ENCODE measurements at places on chromosomes 6 and 20.

- DNase-seq = no peak
These were observed 66.4 kb downstream of the CTCFL start for GRCh38 chr20:57458400-57459160.

DNA sequence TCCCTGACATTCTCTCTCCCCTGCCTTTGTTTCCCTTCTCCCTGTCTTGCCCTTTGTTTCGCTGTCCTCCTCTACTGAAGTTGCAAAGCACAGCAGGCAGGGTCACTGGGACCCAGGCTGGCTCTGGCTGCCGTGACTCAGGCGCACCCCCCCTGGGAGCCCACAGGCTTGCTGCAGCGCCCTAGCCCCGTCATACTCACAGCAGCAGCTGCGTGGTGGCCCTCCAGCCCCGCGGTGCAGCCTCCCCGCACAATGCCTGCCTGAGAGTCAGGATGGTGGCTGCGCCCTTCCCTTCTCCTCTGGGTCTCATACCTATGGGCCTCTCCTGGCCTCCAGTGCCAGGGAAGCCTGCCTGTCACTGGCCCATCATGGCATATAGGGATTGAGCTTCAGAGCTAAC is 41.7 kb downstream of the TXNDC5 start:
- no peak for DNase-seq

DNA sequence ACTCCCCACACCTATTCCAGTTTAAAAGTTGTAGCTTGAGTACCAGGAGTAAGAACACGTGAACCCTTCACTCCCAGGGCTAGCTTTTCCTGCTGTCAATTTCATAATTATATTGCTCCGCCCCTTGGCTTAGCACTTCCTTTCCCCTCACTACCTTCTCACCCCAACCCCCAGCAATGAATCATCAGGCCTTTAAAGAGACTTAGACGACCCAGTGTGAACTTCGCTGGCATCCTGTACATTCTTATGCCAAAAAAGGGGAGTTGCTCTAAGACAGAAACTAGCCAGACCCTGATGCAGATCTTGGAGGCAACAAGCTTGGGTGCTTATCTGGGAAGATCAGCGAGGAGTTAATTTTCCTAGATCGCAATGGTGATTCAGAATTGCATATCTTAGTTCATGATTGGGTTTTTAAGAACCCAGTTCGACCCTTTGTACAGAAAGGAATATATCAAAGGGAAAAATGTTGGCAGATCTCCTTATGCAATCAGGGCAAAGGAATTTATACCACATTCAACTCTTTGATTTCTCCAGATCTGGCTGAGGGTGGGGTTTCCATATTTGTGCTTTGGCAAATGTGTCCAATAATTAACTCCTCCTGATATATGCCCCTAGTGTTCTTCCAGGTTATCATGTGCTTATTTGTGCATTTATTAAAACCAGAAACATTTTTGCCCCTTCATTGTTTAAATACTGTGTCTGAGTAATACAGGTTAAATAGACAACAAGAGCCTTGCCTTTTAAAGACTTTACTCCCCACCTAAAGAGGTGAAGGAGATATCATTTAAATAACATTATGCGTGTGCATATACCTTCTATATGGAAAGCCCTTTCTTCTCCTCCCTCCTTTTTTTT is 8.1 kb upstream of the ATXN1 start:
- DNase-seq = no peak

DNA sequence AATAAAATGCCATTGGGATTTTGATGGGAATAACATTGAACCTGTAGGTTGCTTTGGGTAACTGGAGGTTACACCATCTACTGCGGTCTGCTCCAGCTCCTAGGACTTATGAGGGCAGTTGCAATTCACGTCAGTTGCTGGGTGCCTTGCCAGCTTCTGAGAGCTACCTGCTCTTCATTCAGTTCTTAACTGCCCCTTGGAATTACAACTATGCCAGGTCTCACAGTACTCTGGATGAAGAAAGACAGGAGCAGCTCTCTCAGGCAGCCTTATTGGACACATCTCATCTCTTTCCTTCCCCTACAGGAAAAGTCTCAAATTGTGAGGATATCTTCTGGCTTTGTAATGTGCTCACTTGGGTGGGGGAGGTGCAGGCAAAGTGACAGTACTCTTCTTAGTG is 1643.3 kb downstream of the GRIK2 start:
- no peak for DNase-seq

- no peak for DNase-seq
These were observed 1.2 kb upstream of the GJA1 start for GRCh38 chr6:121434037-121434770.

GRCh38 chr6:12013307-12013719 is 1.2 kb downstream of the HIVEP1 start:
- DNase-seq = no peak

DNA sequence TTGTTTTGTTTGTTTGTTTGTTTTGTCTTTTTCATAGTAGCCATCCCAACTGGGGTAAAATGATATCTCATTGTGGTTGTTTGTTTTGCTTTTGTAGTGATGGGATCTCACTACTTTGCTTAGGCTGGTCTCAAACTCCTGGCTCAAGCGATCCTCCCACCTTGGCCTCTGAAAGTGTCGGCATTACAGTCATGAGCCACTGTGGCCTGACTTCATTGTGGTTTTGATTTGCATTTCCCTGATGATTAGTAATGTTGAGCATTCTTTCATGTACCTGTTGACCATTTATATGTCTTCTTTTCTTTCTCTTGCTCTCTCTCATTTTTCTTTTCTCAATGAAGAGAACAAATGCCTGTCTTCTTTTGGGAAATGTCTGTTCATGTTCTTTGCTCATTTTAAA is 30.8 kb upstream of the HLA-DOA start:
- DNase-seq = no peak

- DNase-seq = no peak
These were observed 109.0 kb downstream of the HMGCLL1 start for GRCh38 chr6:55469951-55470366.

DNA sequence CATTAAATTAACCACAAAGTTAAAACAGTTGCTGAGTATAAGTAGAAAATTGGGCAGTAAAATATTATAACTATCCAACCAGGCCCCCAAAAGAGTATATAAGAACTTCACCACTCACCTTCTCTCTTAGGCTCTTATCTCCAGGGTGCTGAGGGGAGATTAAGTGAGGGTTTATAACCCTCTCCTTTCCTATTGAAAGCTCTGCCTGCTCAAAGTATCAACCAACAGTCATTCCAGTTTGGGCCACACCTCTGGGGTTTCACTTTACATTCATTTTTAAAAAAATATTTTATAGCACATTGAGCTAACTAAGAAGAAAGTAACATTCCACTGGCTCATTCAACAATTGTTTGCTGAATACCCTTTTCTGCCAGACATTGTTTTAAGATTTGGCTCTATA is 22.1 kb downstream of the GSTA4 start:
- no peak for DNase-seq

DNA sequence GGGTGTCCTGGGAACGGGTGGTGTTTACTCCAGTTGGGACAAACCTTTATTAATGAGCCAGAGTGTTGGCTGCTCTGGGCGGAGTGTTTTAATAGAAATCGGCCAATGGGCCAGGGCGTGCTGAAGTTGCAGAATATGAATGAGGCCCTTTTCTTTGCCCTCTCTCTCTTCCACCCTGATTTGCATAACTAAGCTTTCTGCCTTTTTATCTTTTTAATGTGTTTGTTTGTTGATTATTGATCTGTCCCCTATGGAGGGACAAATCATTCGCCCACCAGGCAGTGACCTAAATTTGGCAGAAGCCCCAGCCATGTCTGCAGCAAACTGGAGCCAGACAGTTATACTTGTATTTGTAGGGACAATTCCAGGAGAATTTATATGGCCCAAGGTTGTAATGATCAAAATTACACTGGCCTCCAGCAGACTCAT is 420.9 kb downstream of the PREX1 start:
- DNase-seq = no peak

DNA sequence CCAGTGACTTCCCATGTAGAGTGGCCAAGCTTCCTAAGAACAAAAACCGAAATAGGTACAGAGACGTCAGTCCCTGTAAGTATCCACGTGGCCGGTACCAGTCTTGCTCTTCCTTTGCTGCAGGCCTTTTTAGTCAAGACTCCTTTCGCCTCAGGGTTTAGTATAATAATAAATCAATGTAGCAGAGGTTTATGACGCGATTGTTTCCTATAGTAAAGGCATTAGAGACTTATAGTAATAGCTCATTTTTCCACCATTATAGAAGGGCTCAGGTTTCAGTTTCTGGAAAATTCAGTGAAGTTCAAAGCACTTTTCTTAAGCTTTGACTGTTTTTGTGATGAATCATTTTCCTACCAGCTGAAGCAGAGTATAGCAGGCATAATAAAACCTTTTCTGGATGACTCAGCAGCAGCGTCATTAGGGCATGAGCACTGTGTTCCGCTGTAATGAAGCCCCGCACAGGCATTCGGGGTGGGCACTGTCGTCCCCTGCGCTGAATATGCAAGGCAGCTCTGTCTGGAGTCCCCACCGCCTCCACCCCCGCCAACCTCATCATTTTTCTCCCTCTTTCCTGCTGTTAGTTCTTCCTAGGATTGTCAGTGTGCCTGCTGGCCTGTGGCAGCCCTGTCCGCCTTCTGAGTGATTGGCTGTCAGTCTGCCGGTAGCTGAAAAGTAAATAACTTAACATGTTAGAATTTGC is 51.3 kb downstream of the PTPN1 start:
- DNase-seq = no peak

DNA sequence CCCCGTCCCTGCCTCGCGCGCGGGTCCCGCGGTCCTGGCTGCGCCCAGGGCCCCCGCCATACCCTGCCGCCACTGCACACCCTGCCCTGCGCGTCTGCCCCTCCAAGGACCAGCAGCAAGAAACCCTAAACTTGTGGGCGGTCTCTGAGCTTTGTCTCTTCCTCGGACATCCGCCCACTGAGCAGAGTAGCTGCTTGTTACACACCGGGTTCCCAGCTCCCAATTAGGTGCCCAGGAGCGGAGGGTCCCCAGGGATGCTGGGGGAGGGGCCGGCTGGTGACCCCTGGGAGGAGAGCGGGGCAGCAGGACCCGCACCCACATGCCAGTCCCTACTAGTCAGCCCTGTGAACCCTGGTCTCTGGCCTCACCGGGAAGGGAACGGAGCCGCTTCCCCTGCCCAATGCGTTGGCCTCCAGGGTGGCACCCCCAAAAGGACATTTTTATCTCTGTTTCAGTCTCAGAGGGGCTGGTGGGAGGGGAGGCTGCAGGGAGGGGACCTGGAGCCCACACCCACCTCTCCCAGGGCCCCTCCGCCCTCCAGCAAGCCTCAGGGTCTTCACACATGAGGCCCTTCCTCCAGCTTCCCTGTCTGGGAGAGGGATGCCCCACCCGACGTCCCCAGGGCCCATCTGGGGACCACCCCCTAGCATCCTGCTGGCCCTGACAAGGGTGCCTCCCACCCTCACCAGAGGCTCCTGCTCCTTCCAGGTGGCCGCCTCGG is 10.5 kb downstream of the STMN3 start:
- no peak for DNase-seq

GRCh38 chr6:32110632-32111031 is 1.5 kb upstream of the TNXB start:
- DNase-seq = no peak

GRCh38 chr20:56111961-56112730 is 106.8 kb upstream of the CBLN4 start:
- DNase-seq = no peak

GRCh38 chr6:10557913-10558312 is 36.8 kb downstream of the GCNT2 start:
- DNase-seq = no peak

- no peak for DNase-seq
These were observed 24.4 kb downstream of the FOXQ1 start for GRCh38 chr6:1336246-1336843.

- DNase-seq = no peak
These were observed 349.5 kb downstream of the BTBD9 start for GRCh38 chr6:38290133-38290799.

DNA sequence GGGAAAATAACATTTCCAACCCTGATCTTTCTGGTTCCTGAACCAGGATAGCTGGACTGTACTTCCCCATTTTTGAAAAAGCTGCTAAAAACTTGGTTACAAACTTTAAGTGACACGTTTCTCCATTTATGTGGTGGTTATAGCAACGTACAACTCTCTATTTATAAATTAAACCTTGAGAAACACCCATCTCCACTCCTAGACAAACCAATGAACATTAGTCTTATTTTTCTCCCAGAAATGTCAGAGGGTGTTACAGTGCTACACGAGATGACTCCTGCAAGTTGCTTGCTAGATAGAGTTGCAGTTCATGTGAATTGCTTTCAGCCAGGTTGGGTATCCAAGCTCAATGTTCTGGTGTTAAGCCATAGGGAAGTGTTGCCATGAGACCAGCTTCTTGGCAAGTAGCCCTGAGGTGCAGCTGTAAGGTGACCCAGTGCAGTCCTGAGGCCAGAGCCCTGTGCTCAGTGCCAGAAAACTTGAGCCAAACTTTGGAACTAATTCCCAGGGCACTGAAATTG is 51.3 kb upstream of the REV3L start:
- no peak for DNase-seq

GRCh38 chr6:129096651-129097290 is 213.8 kb downstream of the LAMA2 start:
- DNase-seq = no peak

DNA sequence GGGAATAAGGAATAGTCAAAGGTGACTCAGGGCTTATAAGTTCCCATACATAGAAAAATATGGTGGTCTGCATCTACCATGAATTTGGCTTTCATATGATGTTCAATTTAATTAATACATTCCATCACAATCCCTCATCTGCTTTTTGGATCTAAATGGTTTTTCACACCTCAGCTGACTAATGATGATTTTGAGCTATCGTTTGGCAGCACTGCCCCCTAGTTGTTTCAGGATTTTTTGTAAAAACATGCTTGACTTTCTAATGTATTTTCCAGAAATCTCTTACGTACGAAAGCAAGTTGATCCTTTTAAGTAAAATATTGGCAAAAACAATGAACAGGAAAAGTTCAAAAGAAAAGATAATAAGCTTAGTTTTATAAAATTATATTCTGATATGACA is 408.6 kb upstream of the ADGRB3 start:
- DNase-seq = no peak

DNA sequence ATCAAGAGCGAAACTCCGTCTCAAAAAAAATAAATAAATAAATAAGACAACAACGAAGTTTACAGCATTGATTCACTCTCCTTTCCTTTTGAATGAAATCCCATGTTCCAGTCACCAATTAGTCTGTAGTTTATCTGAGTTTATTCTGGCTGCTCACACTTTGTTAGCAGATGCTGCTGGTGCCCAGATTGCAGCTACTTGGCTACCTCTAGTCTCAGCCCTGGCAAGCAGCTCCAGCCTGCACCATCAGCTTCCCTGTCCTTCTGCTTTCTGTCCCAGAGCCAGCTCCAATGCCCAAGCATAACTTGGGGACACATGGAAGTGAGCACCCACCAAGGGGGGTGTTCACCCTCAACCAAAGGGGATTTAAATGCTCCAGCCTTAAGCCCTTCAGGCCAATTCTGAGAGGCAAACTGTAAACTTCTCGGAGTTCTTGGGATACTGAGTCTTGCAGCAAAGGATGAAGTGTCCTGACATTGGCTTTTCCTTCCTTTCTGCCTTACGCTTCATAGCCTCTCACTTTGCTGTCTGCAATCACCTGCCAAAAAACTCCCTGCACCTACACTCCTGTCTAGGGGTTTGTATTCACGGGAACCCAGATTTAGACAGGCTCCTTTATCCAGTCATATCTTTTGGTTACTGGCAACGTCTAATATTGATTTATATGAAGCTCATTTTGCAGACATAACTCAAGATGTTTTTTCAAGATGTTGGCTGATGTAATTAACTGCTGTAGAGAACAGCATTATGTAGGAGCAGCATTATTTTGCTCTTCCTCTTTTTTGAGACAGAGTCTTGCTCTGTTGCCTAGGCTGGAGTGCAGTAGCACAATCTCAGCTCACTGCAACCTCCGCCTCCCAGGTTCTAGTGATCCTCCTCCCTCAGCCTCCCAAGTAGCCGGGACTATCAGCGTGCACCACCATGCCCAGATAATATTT is 9.8 kb upstream of the TASP1 start:
- no peak for DNase-seq

Data from NCI-H1436 treated with DMSO at 0.1 percent for 48 hours (cell line).